ENCODE measurements at places on chromosomes 12 and 14. TPM values are rescaled to one million over a fixed set of nuclear protein-coding genes. Genes with fewer than 3 reads are reported as not detected.

The KRT85 gene
- not detected for total RNA-seq

The TMEM260 gene
- total RNA-seq: 31.8 TPM

The KLRF1 gene
- total RNA-seq: 0.35 TPM

The ANKS1B gene
- 0.47 TPM for total RNA-seq

The RIPK3 gene
- 33.7 TPM for total RNA-seq

The PTCSC3 gene
- total RNA-seq: not detected

The PRKCH gene
- total RNA-seq: 274 TPM

The TMEM253 gene
- total RNA-seq: 0.49 TPM

The MTHFD1 gene
- 47.3 TPM for total RNA-seq

The ADGRD1 gene
- total RNA-seq: 0.44 TPM

The STON2 gene
- 1.8 TPM for total RNA-seq

The JAG2 gene
- total RNA-seq: 0.76 TPM

The SERPINA5 gene
- total RNA-seq: 1.1 TPM

The ABCD2 gene
- total RNA-seq: 12.2 TPM

The TSHR gene
- total RNA-seq: 1.3 TPM

The SLC2A14 gene
- total RNA-seq: 0.10 TPM

The IL22 gene
- not detected for total RNA-seq

The TRAF3 gene
- total RNA-seq: 29.6 TPM

The MUCL1 gene
- not detected for total RNA-seq

The RABGGTA gene
- 51.6 TPM for total RNA-seq

The AICDA gene
- 0.35 TPM for total RNA-seq

The KRT79 gene
- total RNA-seq: not detected

The KRT83 gene
- not detected for total RNA-seq

The ANKRD33 gene
- not detected for total RNA-seq

The SRRM4 gene
- not detected for total RNA-seq

The CHGA gene
- not detected for total RNA-seq

The GRIP1 gene
- 7.3 TPM for total RNA-seq

The RBM25 gene
- total RNA-seq: 122 TPM

The B3GNT4 gene
- 1.2 TPM for total RNA-seq

The IL23A gene
- total RNA-seq: 16.3 TPM

The XPOT gene
- 58.8 TPM for total RNA-seq

The FOXA1 gene
- 0.50 TPM for total RNA-seq

The MGP gene
- total RNA-seq: 4.0 TPM

The LPAR5 gene
- 16.0 TPM for total RNA-seq

The TPPP2 gene
- not detected for total RNA-seq

The RNASE7 gene
- total RNA-seq: not detected

The SLC5A8 gene
- not detected for total RNA-seq

The KRT71 gene
- total RNA-seq: not detected

The MYF6 gene
- not detected for total RNA-seq

The RHNO1 gene
- total RNA-seq: 28.3 TPM

The ADAM20 gene
- 1.2 TPM for total RNA-seq

The NUAK1 gene
- total RNA-seq: 0.30 TPM

The PLEKHD1 gene
- 0.56 TPM for total RNA-seq

The SIX6 gene
- not detected for total RNA-seq

The PKP2 gene
- 0.95 TPM for total RNA-seq

The ALDH1L2 gene
- total RNA-seq: not detected
